Cardiac muscle cell (in vitro differentiated cells and primary cell): ENCODE measurements at places on chromosomes 11 and 22.

DNA sequence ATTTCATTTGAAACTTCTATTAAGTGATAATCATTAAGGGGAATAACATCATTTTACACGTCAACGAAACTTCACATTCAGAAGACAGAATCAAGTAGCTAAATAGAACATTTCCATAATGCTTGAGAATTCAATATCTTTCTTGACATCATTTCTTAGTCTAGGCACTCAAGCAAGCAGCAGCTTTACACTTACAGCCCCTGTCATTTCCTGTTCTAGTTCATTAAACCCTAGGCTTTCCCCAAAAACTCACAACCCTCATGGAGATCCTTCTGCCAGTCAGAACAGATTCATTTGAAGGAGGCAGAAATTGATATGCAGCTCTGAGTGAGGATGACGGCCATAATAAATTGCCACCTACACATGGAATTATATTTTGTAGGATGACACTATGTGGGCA, 5.3 kb upstream of the HORMAD2 start:
- H3K27me3 ChIP-seq = peaks cover 14% of the 10 kb centered on the region
- DNase-seq = no peak
- no peak overlapping the region for H3K4me3 ChIP-seq
- no peaks in the 10 kb centered on the region for H3K4me1 ChIP-seq
- no peak overlapping the region for H3K27ac ChIP-seq
- no peaks in the 10 kb centered on the region for H3K36me3 ChIP-seq

DNA sequence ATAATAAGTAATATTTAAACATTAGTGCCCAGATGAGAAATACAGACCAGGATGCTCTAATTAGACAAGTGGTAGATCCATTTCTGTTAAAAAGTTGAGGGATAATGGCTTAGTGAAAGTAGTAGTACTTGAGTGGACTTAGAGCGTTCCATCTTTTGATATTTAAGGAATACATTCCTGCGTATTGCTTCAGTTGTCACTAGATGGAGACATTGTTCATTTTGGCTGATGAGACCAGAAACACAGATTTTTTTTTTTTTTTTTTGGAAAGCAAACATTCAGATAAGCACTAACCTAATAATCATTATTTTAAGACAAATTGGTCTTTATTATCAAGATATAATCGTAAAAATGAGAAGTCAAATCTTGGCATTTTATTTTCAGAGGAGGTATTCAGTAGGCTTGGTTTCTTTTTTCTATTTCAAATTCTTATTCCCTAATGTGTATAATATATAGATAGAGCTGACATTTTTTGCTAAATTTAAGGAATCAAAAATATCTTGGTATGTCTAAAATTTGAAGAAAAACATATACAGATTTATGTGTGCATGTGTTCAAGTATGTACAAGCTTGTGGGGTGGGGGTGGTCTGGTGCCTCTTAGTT, 92.9 kb downstream of the DYNC2H1 start:
- no peaks in the 10 kb centered on the region for H3K27me3 ChIP-seq
- H3K4me1 ChIP-seq = no peaks in the 10 kb centered on the region
- peaks cover 14% of the 10 kb centered on the region for H3K36me3 ChIP-seq
- DNase-seq = peak; percentile 52

GRCh38 chr22:40335358-40335757, 10.9 kb upstream of the ADSL start:
- H3K36me3 ChIP-seq = peaks cover 20% of the 10 kb centered on the region
- no peak overlapping the region for H3K4me3 ChIP-seq
- H3K4me1 ChIP-seq = no peaks in the 10 kb centered on the region
- no peak overlapping the region for H3K27ac ChIP-seq
- DNase-seq = no peak

- H3K27me3 ChIP-seq = peaks cover 6% of the 10 kb centered on the region
- H3K36me3 ChIP-seq = no peaks in the 10 kb centered on the region
- DNase-seq = no peak
- no peaks in the 10 kb centered on the region for H3K4me1 ChIP-seq
- no peak overlapping the region for H3K4me3 ChIP-seq
Measured at GRCh38 chr22:32024796-32025195, 18.3 kb upstream of the SLC5A1 start.

GRCh38 chr11:121651257-121651605, 198.5 kb upstream of the SORL1-AS1 start:
- H3K36me3 ChIP-seq = no peaks in the 10 kb centered on the region
- DNase-seq = no peak
- no peaks in the 10 kb centered on the region for H3K27me3 ChIP-seq
- H3K4me3 ChIP-seq = no peak overlapping the region
- no peak overlapping the region for H3K27ac ChIP-seq
